ENCODE measurements at places on chromosomes 16 and 17.
A peak's percentile ranks its signal among the peaks of the same experiment; 100 is the strongest.

GRCh38 chr16:4994719-4995434 is 36.7 kb downstream of the SEC14L5 start:
- no peak for DNase-seq

- no peak for DNase-seq
These were observed 24.0 kb downstream of the TNRC6A start for GRCh38 chr16:24753437-24753836.

DNA sequence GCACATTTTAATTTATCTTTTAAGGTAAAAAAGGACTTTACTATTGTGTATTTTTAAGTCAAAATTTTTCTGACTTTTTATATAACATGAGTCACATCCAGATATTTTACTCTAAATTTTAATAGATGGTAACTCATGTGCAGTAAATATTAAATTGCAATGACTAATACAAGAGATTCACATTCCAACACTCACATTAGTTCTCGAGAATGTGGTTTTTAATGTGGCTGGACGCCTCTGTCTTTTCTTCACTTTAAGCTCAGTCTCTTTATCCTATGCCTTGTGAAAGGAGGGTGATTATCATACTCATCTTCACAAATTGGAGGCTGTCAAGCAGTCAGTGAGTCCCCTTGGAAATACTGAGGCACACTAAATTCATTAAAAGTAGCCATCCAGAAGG is 315.6 kb downstream of the HS3ST3B1 start:
- DNase-seq = no peak

DNA sequence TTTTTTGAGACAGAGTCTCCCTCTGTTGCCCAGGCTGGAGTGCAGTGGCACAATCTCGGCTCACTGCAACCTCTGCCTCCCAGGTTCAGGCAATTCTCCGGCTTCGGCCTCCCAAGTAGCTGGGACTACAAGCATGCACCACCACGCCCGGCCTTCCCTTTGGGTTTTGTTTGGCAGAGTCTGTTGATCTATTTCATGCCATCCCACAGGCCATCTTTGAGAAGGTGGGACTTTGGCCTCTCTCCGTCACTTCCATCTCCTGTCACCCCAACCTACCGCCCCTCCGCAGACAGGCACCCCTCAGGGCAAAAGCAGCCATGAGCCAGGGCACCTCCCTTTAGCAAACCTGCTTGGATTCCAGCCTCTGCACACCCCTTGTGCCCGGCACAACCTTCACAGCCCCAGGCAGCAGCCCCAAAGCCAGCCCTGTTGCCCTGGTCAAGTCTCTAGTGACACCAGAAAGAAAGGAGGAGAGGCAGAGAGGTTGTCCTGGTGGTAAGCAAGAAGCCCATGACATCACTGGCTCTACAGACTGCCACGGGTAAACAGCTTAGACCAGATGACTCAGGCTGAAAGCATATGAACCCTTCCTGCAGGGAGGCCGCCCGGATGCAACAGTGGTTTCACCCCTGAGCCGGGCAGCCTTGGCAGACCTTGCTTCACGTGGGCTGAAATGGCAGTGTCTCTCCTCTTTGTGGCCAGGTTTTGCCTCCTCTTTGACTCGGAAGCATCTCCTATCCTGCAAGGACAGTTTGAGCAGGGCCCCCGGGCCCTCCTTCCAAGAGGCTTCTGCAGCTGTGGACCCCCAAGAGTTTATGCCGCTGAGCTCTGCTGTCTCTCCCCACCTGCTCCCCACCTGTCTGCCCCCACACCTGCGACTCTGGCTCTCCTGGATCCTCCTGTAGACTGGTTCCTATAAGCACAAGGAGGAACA is 8.1 kb upstream of the TIMP2 start:
- peak; percentile 97 for DNase-seq

- DNase-seq = no peak
These were observed 31.3 kb upstream of the TAC4 start for GRCh38 chr17:49878931-49879904.

GRCh38 chr16:2898831-2899563 is 12.7 kb upstream of the FLYWCH1 start:
- no peak for DNase-seq

DNA sequence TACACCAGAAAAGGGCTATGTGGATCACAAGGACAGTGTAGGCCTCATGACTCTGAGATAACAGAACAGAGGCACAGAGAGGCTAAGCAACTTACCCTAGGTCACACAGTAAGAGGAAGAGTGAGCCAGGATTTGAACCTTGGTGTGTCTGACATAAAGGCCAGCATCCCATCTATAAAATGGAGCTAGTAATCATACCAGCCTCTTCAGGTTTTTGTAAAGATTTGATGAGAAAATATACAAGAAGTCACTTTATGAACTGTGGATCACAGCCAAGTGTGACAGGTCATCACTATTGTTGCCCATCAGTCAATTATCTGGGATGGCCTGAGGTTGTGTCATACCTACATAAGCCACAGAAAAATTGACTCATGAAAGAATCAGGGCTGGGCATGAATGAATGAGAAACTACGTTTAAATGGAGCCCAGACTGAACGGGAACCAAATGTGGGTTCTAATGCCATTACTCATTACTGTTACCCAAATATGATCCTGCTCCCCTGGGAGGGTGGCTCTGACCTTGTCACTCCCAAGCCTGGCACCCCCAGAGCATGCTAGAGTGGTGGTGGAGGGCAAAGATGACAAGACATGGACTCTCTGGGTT is 21.0 kb downstream of the FBXO39 start:
- DNase-seq = peak; percentile 47

- DNase-seq = peak; percentile 52
These were observed 10.4 kb downstream of the USB1 start for GRCh38 chr16:58011652-58012051.

- peak; percentile 48 for DNase-seq
These were observed 4.0 kb downstream of the BECN1 start for GRCh38 chr17:42819939-42820535.

DNA sequence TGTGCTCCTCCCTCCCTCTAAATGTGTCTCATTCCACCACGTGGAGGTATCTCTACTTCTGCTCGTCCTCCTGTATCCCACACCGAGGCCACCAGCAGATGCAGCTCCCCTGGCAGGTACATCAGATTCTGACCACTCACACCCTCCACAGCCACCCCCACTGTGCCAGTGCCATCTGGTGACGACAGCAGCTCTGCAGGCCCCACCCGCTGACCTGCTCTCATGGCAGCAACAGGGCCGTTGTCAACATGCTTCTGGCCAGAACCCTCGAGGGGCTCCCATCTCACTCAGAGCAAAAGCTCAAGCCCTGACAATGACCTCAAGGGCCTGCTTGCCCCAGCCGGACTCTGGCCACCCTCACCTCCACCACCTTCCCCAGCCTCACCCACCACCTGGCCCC is 93.4 kb downstream of the AMFR start:
- DNase-seq = no peak

DNA sequence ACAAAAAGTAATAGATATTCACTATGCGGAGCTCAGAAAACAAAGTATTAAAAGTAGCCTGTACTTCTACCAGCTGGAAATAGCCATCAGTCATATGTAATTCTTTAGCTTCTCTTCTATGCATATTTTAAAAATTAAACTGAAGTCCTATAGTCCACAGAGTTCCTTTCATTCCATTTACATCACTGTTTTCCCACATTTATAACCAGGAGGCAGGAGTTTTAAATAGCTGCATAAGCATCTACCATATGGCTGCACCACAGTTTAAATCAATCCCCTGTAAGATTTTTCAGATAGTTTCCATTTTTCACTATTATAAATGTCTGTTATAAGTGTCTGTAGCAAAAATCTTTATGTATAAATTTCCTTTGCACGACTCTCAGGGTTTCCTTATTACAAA is 45.1 kb downstream of the ZFHX3 start:
- DNase-seq = no peak

GRCh38 chr17:77644181-77645071 is 314.1 kb upstream of the TNRC6C start:
- DNase-seq = no peak

- peak; percentile 11 for DNase-seq
These were observed 30.6 kb downstream of the ABCA9 start for GRCh38 chr17:69030169-69030568.

DNA sequence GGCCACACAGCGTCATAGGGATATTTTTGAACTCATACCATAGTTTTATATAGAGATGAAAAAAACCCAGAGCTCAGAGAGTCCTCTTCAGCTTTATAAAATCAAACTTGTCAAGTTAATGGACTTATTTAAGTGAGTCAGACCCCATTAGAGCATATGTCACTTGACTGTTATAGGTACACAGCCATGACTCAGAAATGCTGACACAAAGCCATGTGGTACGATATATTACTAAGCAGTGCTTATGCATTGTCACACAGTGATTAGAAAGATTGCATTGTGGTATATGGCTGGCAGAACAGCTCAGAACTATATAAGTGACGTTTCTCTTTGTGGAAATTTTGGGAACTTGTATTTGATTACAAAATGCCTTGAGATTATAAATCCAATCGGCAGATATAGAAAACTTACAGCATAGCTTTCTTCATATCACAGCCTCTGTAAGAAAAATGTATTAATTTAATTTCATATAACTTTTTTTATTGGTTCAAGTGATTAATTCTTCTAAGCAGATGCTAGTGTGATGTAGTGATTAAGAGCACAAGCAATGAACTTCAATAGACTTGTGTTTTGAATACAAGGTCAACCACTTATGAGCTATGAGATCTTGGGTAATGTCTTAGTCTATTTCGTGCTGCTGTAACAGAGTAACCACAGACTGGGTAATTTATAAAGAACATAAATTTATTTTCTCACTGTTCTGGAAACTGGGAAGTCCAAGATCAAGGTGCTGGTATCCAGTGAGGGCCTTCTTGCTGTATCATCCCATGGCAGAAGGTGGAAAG is 25.8 kb upstream of the GINS3 start:
- DNase-seq = peak; percentile 88

Data from HT1080 (cell line).